Endothelial cell of umbilical vein (primary cell): ENCODE measurements at places on chromosomes 5 and 9. TPM values are rescaled to one million over a fixed set of nuclear protein-coding genes. Genes with fewer than 3 reads are reported as not detected.

The PKD2L2 gene
- total RNA-seq, result not detected in 2 replicates

The LEAP2 gene
- 0.40 and 0.99 TPM in 2 replicates for total RNA-seq

The ANKRD34B gene
- not detected in 2 replicates for total RNA-seq

The PJA2 gene
- 61.8 and 64.9 TPM in 2 replicates for total RNA-seq

The WDR31 gene
- total RNA-seq, result 0.62 and 1.00 TPM in 2 replicates

The PCDHGB2 gene
- 1.9 and 2.9 TPM in 2 replicates for total RNA-seq

The ENHO gene
- not detected in 2 replicates for total RNA-seq

The AGXT2 gene
- total RNA-seq, result not detected in 2 replicates

The CARD9 gene
- total RNA-seq, result 0.16 and 0.71 TPM in 2 replicates

The FSTL4 gene
- 0.07 TPM in 1 of 2 replicates, not detected in the other for total RNA-seq

The SLC27A4 gene
- 35.0 and 36.9 TPM in 2 replicates for total RNA-seq

The DOLK gene
- 18.8 and 22.3 TPM in 2 replicates for total RNA-seq
